ENCODE measurements at places on chromosomes 2 and 18. TPM values are rescaled to one million over a fixed set of nuclear protein-coding genes. Genes with fewer than 3 reads are reported as not detected.

DNA sequence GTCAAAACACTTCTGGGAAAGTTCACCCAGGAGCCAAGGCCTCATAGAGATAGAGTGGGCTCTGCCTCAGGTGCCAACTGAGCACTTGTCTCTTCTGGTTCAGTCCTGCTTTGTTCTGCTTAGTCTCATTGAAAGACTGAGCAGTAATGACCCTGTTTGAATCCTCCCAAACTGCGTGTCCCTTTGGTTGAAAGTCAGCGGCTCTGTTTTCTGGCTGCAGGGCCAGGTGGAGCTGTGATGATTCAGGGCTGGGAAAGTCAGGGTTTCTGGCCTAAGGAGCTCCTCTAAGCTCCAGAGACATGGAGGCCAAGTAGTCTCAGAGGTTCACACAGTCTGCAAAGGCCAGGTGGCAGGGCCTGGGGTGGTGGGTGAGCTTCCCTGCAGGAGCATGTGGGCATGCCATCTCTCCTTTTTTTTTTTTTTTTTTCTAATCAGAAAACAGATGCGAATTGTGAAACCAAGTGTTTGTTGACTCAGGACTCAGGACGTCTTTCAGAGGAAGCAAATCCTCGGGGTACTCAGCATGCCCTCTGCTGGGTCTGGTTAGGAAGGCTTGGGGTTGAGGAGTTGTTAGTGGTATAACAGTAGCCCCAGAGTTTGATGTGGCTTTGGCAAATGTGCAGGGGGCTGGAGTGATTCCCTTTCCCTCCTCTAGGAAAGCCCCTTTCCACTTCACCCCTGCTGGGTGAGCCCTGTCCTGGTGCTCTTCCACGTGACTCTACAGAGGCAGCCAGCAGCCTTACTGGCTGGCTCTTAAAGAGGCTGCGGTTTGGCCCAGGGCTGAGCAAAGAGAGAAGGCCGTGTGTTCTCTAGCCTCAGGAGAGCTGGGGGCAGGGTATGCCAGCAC, 38.3 kb downstream of the TMEM17 start:
- DNase-seq: peak; percentile 41

GRCh38 chr2:128314348-128315121, 4.1 kb downstream of the HS6ST1 start:
- no peak for DNase-seq

DNA sequence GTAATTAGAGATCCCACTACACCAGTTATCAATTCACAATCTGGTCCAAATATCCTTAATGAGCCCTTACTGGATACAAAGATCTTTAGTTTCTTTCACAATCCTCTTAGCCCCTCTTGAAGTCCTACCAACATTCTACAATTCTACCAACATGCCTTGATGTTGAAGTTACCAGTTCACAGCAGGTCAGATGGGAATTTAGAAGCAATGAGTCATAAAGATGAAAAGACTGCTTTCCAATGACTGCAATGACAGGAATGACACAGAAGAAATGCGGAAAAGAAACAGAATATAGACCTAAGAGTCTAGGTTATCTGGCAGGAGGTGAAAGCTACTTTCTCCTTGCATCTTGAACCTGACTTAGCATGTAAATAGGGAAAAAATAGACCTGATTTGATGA, 24.5 kb downstream of the RTTN start:
- DNase-seq: no peak

- DNase-seq: peak; percentile 60
Measured at GRCh38 chr18:36296650-36297416, 680 bp upstream of the FHOD3 start.

DNA sequence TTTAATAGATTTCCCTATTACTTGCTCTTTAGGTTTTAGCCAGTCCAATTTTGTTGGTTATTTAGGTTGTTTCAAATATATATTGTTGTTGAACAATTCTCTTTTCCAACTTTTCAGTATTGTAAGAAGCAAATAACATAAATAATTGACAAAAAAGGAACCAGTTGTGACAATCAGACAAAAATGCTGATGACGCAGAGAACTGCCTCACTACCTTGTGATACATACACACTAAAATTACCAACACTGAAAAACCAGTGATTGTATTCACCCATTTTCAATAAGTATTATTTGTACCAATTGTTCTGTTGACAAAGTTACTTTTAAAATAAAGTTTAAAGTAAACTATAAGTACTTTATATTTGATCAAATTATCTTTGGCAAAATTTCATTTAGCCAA, 43.1 kb upstream of the NABP1 start:
- DNase-seq: no peak

- no peak for DNase-seq
Measured at GRCh38 chr2:166651080-166651675, 157.1 kb upstream of the SCN7A start.

DNA sequence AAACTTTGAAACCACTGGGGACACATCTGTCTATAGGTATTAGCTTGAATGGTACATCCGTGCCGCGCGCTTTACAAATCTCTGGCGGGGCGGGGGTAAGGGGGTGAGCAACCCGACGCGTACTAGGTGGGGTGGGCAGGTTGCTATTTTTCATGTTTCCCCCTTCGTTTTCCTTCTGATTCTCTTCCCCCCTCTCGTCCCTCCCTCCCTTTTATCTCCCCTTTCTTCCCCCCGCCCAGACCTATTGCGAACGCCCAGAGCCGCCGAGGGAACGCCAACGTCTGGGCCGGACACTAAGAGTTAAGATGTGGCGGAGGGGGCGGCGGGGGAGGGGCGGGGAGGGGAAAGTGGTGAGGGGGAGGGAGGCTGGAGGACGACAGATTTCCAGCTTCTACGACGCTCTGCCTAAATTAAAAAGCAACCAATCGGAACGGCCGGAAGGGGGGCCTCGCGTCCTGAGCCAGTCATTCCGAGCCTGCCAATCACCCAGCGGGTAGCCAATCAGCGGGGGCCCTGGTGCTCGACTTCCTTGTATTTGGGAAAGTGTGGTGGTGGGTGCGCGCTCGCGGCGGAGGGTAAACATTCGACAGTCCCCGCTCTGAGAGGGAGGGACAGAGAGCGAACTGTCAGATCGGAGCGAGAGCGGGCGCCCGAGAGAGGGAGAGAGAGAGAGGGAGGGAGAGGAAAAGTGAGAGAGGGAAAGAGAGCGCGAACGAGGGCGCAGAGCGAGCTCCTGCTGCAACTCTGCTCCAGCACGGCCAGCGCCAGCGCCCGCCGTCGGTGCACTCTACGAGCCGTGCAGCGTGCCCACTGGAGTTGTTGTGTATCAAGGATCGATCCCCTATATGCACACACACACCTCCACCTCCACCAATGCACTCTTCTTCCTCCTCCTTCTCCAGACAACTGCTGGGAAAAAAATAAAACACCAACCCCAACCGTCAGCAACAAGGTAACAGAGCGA, at the start of gene POU3F3:
Gene POU3F3 (plus strand): TSS at position 582 of the 964 bp plus-strand sequence. CDS start 1,396 bp downstream, outside the sequence.
- peak; percentile 53 for DNase-seq

The NPAS2 gene
- total RNA-seq: 51.0 TPM

All from left ventricle myocardium inferior (tissue), 1 donor.